Common myeloid progenitor, CD34-positive (primary cell): ENCODE measurements at places on chromosomes 16 and 17.

GRCh38 chr17:50268026-50268425, 6.2 kb upstream of the TMEM92 start:
- DNase-seq: no peak

DNA sequence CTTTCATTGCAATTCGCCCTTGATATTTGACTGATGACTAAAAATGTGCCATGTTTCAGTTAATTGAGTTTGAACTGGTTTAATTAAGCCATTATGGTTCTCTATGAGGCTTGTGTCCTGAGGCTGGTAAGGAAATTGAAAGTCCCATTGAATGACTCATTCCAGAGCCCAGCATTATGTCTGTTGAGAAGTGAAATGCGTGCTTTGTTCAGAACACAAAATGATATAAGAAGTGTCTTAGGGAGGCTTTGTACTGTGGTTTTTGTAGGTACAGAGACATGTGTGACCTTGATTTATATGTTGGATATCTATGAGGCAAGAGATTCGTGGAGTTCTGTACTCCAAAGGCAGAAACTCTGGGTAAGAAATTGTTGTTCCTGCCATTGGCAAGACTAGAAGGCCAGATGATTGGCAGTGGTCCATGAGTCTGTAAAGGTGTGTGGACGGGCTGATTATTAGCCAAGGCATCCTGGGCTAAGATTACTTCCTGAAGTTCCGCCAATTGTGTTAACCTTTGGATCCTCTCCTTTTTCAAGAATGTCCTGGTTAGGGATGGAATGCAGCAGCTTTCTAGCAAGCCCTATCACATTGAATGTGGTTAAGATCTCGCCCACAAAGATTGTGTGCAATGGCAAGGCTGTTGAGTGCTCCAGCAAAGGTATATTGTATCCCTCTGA, 103.7 kb downstream of the NPIPB5 start:
- no peak for DNase-seq

DNA sequence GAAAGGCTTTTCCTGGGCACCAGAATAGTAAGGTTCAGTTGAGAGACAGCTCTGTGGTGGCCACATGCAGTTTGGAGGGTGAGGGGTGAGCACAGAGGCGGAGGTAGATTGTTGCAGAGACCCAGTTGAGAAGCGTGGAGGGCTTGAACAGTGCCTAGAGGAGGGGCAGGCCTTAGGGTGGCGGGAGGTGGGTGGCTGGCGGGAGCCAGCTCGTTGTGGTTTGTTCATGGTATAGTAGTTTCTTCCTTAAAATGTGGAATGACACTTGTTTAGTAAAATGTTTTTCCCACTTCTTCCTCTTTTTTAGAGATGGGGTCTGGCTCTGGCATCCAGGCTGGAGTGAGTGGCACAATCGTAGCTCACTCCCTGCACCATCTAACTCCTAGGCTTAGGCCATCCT, 14.2 kb downstream of the USP10 start:
- DNase-seq: peak; percentile 45

DNA sequence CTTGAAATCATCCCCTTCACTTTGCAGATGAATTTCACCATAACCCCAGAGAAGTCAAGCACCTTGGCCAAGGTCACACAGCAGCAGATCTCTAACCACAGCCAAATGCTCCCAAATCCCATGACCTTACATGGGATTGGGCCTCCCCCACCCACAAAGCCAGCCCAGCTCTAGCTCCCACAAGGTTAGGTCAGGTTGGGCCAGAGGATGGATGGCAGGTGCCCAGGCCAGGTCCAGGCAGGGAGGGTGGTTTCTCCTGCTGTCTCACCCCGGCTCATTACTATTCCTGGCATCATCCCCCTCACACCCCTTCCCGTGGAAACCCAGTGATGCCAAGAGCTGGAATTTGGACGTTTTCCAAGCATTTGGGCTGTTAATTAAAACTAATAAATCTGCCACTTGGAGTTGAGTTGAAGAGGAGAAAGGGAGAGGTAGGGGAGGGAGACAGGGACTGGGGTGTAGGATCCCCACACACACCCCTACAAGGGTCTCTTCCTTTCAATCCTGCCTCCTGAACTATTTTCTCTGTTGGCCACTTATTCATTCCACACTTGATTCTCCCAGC, 181.6 kb downstream of the TMEM132E start:
- no peak for DNase-seq

GRCh38 chr16:77675464-77676324, 46.6 kb upstream of the NUDT7 start:
- DNase-seq: peak; percentile 82

DNA sequence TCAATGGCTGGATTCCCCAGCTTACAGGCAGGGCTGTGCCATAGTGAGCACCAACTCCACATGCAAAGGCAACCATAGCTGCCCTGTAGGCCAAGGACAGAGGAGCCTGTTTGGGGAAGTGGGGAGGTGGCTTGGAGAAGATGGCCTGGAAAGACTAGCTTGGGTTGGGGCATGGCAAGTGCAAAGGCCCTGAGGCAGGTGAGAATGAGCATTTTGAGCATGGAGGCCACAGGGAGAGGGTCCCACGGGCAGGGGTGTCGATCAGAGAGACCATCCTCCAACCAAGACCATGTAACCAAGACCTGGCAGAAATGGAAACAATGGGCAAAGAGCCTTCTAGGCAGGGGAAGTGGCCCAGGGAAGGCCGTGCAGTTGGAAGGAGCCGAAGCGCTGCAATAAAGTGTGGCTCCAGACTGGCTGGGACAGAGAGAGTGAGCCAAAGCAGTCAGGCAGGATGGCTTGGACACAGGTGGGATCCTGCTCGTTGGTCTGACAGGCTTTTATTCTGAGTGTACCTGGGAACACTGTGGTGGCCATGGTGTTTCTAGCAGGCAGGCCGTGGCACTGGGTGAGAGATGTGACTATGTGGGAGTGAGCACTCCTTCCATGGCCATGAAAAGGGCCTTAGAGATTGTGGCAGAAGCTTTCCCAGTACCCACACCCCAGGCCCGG, 24.8 kb upstream of the MPRIP start:
- no peak for DNase-seq

DNA sequence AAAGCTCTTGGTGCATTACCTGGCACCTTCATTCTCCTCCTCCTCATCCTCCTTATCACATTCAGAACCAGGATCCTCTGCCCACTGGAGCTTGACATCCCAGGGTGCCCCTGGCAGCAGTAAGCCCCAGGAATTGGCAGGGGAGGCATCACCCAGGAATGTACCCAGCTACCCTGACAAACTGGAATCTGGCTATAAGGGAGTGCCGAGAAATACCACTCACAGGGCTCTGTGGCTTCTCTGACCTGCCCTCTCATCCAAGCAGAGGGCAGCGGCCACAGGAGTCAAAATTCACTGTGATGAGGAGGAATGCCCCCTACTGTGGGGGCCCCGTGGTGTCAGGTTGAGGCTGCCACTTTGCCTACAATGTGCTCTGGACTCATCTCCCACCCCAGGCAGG, 19.6 kb downstream of the MPP3 start:
- DNase-seq: no peak

GRCh38 chr17:75270966-75271232, at the start of gene MIF4GD:
MIF4GD (minus strand) TSS chr17:75271231; CDS start chr17:75270195, 1,036 bp downstream.
- DNase-seq: no peak

GRCh38 chr17:41687828-41688640, 651 bp upstream of the EIF1 start:
- DNase-seq: peak; percentile 79

GRCh38 chr16:11698271-11698689, 30.0 kb downstream of the SNN start:
- DNase-seq: no peak
